Activated CD4-positive, alpha-beta T cell treated with anti-CD3 and anti-CD28 coated beads, Interleukin-2, amount 10 ng/mL, durations not matched to agents 24 days and 14 days (primary cell): ENCODE measurements at places on chromosomes 7 and 10. TPM values are rescaled to one million over a fixed set of nuclear protein-coding genes. Genes with fewer than 3 reads are reported as not detected.

- no peak for DNase-seq
- H3K27ac ChIP-seq = no peak overlapping the region
Measured at GRCh38 chr7:100978300-100978699, 8.9 kb downstream of the MUC12 start.

- no peak overlapping the region for H3K27ac ChIP-seq
- H3K27me3 ChIP-seq = no peaks in the 10 kb centered on the region
- no peaks in the 10 kb centered on the region for H3K36me3 ChIP-seq
Measured at GRCh38 chr10:80041162-80041561, 37.3 kb upstream of the TMEM254 start.

GRCh38 chr7:93890041-93890463 lies 501 bp downstream of the TFPI2 start:
- H3K36me3 ChIP-seq = no peaks in the 10 kb centered on the region
- peak; percentile 58 for DNase-seq
- H3K4me3 ChIP-seq = peak overlapping the region; percentile 75

DNA sequence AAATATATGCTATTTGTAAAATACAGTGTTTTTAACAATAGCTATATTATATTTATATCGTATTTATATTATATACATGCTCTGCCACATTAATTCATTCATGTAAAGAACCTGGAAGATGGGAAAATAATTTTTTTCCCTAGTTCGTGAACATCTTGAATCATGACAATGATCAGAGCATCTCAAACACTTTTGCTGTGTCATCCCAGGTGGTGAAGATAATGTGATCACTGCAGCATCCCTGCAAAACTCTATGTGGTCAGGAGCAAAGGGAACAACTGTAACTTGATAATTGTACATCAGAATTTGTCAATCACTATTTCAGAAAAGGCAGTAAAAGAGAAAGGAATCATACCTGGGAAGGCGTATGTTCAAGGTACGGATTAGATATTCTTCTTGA lies 39.3 kb downstream of the RAPGEF5 start:
- no peak for DNase-seq
- H3K4me1 ChIP-seq = no peaks in the 10 kb centered on the region
- H3K27ac ChIP-seq = no peak overlapping the region
- H3K36me3 ChIP-seq = no peaks in the 10 kb centered on the region
- peaks cover 4% of the 10 kb centered on the region for H3K27me3 ChIP-seq

DNA sequence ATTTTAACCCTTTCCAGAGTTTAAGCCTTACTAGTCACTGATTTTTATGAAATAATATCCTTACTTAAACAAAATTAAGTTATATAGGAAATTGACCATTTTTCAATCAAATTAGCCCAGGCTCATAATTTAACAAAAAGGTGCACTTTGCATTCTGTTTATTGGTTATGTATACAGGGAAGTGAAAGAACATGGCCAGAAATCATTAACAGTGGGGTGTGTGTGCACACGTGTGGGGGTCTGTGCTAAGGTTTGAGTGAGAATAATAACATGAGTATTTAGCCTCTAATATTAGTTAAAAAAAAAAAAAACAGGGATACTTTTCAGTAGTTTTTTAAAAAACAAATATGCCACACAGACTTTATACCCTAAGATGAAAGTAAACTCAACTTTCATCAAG lies 510.5 kb upstream of the PFKP start:
- DNase-seq = no peak
- no peaks in the 10 kb centered on the region for H3K36me3 ChIP-seq
- no peak overlapping the region for H3K4me3 ChIP-seq
- H3K4me1 ChIP-seq = no peaks in the 10 kb centered on the region
- peaks cover 2% of the 10 kb centered on the region for H3K27me3 ChIP-seq

The PRPS1L1 gene
- not detected in 2 replicates for total RNA-seq

The ZNF775 gene
- 4.2 and 5.5 TPM in 2 replicates for total RNA-seq

The NEUROG3 gene
- total RNA-seq = not detected in 2 replicates

The SUN3 gene
- not detected in 2 replicates for total RNA-seq
